ENCODE measurements at places on chromosomes 7 and 10.
A peak's percentile ranks its signal among the peaks of the same experiment; 100 is the strongest.

DNA sequence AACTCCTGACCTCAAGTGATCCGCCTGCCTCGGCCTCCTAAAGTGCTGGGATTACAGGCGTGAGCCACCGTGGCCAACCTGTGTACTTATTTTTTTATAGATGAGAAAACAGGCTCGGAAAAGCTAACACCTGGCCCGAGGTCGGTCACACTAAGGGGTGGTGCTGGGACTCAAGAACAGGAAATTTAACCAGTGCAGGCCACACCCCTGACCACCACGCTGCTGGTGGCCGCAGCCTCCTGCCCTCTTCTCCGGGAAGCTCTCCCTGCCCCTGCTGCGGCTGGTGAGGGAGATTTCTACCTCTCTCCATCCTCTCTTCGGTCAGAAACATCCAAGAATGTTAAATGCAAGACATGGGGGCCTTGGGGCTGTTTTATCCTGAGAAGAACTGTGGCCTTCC is 63.2 kb downstream of the TNRC18 start:
- no peak for DNase-seq

- no peak for DNase-seq
Measured at GRCh38 chr7:1112109-1112508, 24.2 kb downstream of the GPER1 start.

- no peak for DNase-seq
Measured at GRCh38 chr10:119461380-119461779, 81.1 kb downstream of the RGS10 start.

GRCh38 chr10:70626056-70626455 is 23.5 kb upstream of the PRF1 start:
- DNase-seq = no peak

GRCh38 chr7:74365322-74366022 is 76.3 kb downstream of the CLIP2 start:
- DNase-seq = peak; percentile 31

DNA sequence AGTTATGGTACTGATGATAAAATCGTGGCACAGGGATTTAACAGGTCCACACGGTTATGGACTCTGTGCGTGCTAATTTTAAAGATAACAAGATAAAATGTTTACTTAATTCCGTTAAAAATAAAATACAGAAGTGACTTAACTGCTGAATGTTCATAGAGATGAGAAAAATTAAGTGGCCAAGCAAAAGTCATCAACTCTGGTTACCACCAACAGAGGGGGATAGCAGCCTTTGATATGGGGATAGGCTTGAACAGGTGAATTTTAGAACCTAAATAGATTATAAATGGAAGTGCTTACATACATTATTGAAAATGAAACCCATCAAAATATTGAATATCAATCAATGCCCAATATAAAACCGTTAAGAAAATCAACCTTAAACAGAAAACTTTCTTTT is 245.0 kb downstream of the WDR37 start:
- DNase-seq = no peak

DNA sequence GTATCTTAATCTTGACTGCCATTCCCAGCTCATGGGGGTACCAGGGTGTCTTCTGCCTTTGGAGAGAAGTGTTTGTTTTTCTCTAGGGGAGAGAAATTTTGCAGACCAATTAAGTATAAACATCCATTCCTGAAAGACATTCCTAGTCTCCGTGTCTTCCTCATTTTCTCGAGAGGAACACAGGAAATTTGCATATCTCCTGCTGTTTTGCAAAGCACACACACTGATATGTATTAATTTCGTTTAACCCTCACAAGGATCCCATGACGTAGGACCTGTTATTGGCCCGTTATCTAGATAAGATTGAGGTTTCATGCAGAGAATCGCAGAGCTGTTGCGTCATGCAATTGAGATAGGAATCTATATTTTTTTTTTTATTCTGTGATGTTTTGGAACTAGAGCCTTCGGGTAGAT is 944 bp downstream of the RHBDD2 start:
- DNase-seq = no peak

DNA sequence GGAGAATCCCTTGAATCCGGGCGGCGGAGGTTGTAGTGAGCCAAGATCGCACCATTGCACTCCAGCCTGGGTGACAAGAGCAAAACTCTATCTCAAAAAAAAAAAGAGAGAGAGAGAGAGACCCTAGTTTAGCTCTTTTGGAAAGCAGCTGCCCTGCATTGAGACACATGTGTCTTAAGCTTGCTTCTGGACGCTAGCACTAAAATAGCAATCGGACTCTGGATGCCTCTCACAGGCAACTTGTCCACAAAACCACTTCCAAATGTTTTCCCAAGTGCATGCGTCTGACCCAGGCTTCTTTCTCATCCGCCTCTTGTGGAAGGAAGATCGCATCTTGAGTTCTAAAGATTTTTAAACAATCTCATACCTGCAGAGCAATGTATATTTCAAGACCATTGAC is 182.7 kb downstream of the CUX1 start:
- DNase-seq = no peak

DNA sequence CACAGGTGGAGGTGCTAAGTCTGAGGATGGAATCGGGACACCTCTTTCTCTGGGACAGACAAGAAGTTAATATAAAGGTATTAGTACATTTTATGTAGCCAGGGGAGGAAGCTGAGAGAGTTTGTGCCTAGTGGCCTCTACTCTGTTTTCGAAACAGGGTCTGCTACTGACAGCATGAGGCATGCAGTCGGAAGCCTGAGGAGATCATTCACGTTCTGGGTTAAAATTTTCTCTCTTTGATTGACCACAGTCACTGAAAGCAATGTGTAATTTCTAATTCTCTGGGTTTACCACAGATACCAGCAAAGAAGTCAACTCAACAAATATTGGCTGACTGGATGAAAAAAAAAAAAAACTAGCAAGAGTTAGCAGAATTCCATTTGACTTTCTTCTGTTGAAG is 53.3 kb upstream of the KCTD7 start:
- DNase-seq = no peak

- no peak for DNase-seq
Measured at GRCh38 chr7:97021747-97022490, 2.7 kb downstream of the DLX5 start.

- peak; percentile 39 for DNase-seq
Measured at GRCh38 chr7:20598459-20599309, 16.8 kb upstream of the ABCB5 start.

- DNase-seq = no peak
Measured at GRCh38 chr7:47337531-47337930, 244.4 kb downstream of the TNS3 start.

GRCh38 chr7:134755422-134756022 is 23.9 kb upstream of the CALD1 start:
- no peak for DNase-seq

- no peak for DNase-seq
Measured at GRCh38 chr10:76555067-76555670, 1082.4 kb downstream of the KCNMA1 start.

GRCh38 chr7:99489235-99489634 is 10.8 kb downstream of the ZNF394 start:
- DNase-seq = no peak

DNA sequence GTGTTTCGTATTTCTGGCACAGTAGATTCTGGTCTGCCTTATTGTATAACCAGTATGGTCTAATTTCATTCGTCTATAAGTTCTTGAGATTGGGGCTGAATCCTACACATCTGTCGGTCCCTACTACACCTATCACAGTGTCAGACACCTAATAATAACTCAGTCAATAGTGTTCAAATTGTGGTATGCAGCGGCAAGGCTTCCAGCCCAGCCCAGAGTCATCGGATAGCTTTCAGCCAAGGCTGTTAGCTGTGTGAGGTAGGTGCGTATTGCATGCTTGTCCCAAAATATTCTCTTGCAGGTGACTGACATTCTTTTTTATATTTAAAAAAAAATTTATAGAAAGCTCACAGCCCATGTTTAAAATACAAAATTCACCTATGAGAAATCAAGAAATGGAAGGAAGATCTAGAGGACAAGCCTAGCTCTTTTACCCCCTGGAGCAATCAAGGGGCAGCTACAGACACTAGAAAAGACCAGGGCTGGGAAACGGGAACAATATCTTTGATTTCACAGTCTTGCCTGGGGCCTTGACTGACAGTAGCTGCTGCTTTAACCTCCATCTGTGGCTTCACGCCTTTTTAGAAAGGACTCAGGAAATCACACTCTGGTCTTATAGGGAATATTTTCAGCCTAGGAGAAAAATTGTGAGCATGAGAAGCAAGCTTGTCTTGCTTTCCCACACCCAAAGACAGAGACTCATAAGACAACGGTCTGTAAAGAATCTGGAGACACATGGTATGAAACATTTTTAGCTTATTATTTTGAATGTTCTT is 9.5 kb upstream of the ASB4 start:
- no peak for DNase-seq

DNA sequence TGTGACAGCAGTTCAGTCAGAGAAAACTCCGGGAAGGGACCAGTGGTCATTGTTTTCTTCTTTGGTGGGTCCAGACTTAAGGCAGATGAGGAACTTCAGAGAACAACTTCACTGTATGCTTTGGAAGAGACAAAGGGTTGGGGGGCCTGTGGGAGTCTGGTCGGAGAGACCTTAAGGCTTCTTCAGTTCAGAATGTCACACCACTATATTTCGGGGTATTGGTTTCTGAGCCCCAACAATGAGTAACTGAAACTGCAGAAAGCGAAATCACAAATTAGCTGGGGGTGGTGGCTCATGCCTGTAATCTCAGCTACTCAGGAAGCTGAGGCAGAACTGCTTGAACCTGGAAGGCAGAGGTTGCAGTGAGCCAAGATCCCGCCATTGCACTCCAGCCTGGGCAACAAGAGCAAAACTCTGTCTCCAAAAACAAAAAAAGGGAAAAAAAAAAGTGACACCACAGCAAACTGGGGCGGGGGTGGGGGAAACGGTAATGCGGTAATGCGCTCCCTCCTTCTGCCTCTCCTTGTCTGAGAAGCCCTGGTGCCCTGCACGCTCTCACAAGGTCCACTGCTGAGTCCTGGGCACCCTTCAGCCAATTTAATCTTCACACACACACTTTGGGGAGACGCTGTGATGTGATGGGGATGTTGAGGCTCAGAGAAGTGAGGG is 2.2 kb upstream of the ADIRF start:
- DNase-seq = no peak

DNA sequence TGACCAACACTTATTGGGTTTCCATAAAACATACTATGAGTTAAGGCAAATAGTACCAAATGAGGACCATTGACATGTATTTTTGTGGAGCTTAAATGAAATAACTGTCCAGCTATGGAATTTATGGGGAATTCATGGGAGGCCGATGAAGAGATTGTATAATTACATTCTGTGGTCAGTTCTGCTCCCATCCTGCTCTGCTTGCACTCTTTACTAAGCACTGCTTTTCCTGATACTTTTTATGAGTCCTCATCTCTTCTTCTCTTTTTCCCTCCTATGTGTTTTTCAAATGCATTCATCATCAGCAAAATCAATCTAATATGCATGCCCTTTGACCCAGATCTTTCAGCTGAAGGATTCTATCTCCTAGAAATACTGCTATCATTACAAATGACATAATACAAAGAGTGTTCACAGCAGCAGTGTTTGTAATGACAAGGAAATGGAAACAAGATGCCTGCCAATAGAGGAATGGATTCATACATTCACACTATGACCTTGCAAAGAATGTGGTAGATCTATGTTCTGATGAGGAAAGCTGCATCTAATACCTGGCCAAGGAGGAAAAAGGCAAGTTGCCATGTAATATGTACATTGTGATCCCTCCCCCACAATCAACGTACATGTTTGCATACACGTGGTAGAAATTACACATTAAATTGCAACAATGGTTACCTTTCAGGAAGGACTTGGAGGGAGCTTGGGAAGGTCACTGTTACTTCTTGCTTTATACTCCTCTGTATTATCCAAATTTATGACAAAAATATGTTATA is 73.9 kb downstream of the PCGF5 start:
- DNase-seq = no peak

- DNase-seq = no peak
Measured at GRCh38 chr7:100949227-100949932, at the start of gene MUC3A. Gene MUC3A (plus strand): TSS chr7:100949534. CDS start chr7:100949625, 91 bp downstream.

DNA sequence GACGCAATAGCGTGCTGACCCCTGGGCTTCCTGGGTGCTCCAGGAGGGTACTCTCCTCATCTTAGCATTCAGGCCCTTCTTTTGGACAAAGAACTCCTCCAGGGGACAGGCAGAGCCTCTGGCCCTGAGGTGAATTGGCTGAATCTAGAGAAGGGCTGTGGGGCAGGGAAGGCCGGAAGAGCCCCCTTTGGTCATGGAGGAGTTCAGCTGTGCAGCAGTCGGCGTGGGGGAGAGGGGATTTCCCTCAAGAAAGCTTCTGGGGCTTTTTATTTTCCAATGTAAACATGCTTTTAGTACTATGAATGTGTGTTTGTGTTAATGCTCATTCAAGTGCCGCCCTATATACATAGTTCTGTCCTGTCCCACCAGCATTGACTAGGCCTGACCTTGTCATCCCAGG is 38.8 kb downstream of the FIGNL1 start:
- no peak for DNase-seq

GRCh38 chr7:55185321-55185802 is 166.5 kb downstream of the EGFR start:
- no peak for DNase-seq

DNA sequence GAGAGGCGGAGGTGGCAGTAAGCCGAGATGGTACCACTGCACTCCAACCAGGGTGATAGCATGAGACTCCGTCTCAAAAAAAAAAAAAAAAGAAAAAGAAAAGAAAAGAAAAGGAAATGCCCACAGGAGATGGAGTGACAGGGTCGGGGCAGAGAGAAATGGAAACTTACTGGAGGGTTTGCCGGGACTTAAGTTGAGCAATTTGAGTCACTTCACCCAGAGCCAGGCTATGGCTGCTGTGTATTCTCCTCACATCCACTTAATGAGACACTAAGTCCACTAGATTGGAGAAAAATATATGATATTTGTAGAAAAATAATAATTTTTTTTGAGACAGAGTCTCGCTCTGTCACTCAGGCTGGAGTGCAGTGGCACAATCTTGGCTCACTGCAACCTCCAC is 4.6 kb upstream of the PFKFB3 start:
- no peak for DNase-seq

DNA sequence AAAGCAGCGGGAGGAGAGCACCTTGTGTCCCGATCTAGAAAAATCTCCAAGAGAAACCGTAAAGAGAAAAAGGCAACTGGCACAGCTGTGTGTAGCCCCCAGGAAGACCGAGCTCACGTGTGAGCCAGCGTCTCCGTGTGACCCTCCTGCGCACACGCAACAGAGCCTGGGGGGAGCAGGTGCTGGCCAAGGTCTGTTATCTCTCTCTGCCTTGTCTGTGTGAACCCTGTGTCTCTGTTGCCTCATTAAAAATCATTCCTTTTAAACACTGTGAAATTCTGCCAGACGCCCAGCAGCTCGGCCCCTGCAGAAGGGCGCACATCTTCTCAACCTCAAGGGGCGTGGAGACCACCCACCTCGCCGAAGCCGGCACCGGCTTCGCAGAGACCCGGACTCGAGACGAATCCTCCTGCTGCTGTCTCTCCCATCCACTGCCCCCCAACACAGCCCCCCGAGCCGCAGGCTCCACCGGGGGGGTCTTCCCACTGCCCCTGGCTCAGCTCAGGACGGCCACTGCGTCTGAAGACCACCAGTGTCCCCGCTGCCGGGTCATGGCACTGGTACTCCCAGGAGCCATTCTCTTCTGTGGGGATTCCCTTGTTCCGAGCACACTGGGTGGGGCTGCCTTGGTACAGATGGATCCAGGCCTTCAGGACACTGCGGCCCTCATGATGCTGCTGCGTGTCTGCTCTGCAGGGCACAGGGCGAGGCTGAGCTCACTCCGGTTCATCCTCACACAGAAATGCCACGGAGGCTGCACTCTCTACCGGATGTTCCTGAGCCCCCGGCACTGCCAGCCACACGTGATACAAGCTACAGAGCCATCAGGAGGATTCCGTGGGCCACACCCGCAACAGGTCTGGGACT is 94.3 kb upstream of the DNAAF5 start:
- no peak for DNase-seq

All from NCI-H774 (cell line).